Nephron progenitor cell (in vitro differentiated cells): ENCODE measurements at places on chromosomes 1 and 21.

- no peak for DNase-seq
These were observed 27.3 kb downstream of the KRTAP10-1 start for GRCh38 chr21:44512496-44513388.

DNA sequence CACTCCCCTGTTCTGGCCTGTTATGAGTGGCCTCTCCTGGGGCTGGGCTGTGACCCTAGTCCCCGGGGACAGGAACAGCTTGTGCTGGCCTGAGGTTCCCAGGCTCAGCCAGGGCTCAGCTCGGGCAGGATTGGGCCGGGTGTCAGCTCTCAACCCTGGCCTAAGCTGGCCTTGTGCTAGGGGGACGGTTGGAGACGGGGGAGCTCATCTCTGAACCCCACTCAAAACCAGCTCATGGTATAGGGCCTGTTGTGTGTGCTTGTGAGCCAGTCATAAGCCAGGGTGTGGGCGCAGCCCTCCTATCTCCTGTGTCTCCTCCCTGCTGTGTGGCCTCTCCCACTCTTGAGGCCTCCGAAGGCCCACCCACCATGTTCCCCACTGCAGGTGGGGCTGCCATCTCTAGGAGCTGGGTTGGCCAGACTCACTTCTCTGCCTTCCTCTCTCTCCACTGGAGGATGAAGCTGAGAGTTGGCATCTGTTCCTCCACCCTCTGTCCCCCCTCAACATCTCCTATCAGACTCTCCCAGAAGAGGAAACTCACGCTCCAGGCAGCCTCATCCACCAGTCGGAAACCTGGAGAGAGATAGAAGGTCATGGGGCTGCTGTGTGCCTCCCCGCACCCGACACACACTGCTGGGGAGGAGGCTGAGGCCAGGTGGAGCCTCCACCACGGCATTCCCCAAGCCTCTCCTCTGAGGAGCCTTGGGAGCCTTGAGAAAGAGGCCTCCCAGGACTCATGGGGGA is 1.4 kb downstream of the PEAR1 start:
- no peak for DNase-seq

DNA sequence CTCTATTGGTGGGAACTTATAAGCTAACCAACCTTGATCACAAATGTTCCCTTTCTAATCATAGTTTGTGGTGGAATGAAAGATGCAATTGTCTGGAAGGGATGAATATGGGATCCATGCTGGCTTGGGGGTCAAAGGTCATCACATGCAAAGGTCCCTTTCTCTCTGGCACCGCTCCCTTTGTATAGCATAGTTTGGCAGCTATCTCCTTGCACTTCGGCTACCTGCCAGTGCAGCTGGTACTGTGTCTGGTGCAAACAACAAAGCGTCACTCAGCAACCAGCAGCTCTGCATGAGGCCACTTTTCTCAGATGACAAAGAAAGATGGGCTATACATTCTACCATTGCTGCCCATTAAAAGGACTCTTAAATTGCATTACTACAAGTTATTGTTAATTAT is 188.2 kb upstream of the NFIA start:
- no peak for DNase-seq

GRCh38 chr1:230230948-230231773 is 164.1 kb downstream of the GALNT2 start:
- no peak for DNase-seq

DNA sequence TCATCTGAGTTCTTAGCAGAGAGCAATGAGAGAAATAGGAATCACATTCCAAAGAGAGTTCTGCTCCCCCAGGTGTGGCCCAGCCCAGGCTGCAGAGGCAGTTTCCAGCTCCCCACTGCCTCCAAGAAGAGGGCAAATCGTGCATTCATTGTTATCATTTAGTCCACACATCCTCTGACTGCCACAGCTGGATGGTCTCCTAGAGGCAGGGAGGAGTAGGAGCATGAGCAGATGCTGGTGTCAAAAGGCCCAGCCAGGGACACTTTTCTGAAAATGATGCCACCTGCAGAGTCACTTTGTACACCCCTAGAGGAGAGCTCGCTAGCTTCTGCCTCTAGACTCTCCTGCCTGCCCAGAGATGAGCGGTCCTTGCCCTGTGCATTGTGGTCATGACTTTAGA is 33.6 kb upstream of the GNPAT start:
- no peak for DNase-seq

- DNase-seq: no peak
These were observed 117.7 kb downstream of the LACTBL1 start for GRCh38 chr1:22854688-22855565.

GRCh38 chr1:241485554-241485992 is 34.0 kb downstream of the FH start:
- no peak for DNase-seq
